ENCODE measurements at places on chromosomes 7 and 10.

GRCh38 chr7:105210721-105211205, 178.0 kb downstream of the SRPK2 start:
- no peak for DNase-seq

DNA sequence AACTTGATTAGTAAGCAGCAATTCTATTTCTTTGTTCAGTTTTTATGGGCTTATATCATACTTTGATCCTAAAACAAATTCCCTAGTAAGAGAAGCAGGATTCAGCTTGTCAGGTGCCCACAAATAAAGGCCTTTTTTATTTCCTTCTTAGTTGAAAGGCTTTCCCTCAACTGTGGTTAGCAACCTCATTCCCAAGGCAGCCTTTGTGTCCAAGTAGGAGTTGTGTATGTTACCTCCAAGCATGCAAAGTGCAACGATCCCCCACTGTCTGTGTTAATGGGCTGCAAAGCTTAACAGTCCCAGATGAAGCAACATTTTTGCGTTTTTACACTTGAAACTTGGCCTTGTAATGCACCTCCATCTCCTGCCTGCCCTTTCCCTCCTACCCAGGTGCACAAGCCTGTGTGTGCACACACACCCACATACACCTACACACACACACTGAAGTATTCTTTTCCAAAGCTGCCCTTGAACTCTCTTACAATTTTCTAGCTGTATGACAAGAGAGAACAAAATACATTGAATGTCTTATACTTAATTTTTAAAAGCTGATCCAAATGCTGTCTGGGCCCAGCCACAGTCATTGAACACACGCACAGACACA, 278.2 kb downstream of the SNX13 start:
- no peak for DNase-seq

DNA sequence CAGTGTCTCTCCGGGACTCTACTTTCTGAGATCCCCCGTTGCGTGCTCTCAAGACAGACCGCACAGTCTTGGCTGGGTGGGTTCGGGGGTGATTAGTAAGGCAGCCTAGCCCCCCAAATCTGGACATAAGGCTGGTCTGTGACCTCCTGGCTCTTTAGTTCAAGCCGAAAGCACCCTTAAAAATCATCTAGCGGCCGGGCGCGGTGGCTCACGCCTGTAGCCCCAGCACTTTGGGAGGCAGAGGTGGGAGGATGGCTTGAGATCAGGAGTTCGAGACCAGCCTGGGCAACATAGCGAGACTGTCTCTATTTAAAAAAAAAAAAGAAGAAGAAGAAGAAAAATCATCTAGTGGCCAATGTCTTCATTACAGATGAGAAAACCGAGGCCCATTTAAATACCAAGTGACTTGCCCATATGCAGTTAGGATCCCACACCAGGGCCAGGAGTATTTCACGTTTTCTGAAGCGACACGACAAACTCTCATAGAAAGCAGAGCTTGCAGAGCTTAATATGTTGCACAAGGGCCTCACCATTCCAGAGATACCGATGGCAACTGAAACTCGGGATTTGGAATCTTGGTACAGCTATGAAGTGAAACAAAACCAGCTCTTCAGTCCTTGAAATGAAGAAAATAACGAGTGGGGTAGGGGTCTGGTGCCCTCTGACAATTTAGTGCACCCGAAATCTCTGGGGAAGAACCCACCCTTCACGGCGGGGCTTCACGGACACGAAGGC, 703 bp upstream of the HILPDA start:
- DNase-seq, result peak; percentile 39

GRCh38 chr10:129896860-129897200, 67.2 kb downstream of the EBF3 start:
- DNase-seq, result no peak

- no peak for DNase-seq
These were observed 15.0 kb downstream of the FZD9 start for GRCh38 chr7:73448609-73449008.

- no peak for DNase-seq
These were observed 23.8 kb upstream of the LIPA start for GRCh38 chr10:89275383-89275782.

DNA sequence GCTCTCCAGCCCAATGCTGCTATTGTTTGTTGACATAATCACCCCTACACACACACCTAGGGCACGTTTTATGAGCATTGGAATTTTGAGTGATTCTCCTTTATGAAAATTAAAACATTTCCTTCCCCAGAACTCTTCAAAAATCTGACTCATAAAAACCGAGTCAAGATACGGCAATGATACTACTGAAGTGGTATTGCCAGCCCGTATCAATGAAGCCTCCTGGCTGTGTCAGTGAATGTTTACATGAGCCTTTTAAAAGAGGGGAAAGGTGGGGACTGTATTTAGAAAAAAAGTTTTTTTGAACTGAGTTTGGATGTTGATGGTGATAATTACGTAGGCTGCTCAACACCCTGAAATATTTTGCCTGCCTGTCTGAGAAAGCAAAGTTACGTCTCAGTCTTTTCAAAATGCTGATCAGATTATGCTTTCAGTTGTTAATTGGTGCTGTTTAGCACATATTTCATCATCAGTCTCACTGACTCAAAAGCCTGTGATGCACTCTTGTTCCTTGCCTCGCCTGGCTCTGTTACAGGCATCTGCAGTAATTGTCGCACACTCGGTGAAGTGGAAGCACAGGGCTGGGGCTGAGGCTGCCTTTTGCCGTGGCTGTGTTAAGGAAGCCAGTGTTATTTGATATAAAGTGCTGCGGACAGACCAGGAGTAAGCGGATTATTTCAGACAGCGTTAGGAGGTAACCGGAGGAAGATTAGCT, 157.4 kb upstream of the TCF7L2 start:
- peak; percentile 81 for DNase-seq

DNA sequence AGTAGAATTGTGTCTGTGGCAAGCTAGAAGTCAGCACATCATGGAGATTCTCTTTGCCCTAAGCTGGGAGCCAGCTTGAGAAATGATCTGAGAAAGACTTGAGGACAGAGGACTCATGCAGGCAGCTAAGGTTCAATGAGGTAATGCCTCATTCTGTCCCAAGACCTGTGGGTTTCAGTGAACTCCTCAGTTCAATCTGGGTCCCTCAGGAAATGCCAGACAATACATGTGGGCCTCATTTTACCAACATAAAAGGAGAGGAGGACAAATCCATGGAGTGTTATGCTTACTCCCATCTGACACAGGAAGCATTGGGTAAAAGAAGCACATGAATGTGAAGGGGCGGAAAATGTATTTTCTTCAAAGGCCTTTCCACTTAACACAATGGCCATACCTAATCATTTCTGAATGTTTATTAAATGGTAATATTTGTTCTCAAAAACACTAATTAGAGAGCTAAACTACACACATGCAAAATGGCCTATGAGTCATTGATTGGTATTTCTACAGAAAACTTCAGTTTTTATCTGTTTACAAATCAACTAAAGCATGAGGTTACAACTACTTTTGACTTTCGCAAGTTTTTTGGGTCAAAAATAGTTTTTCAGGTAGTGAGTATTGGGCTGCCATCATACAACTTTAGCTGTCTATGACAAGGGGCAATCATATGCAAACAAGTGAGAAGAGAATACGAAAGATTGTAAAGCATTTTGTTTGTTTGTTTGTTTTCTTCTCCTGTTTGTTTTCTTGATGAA, 205.3 kb downstream of the CHRM2 start:
- peak; percentile 29 for DNase-seq

DNA sequence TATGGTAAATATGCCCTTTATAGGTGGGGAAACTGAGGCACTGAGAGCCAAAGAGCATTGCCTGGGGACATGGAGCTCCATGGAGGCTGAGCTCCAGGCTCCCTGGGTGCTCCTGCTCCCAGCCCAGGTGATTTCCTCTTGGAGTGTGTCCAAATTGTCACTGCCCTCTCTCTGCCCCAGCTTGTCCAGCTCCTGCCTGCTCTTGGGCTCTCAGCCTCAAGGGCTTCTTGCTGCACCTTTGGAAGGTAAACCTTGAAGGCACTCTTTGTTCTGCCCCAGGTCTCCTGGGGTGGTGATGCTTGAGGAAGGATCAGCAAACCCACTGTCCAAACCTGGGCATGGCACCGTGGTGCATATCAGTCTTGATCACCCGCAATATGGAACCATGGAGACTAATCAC, 166.1 kb downstream of the RPS24 start:
- DNase-seq, result no peak

DNA sequence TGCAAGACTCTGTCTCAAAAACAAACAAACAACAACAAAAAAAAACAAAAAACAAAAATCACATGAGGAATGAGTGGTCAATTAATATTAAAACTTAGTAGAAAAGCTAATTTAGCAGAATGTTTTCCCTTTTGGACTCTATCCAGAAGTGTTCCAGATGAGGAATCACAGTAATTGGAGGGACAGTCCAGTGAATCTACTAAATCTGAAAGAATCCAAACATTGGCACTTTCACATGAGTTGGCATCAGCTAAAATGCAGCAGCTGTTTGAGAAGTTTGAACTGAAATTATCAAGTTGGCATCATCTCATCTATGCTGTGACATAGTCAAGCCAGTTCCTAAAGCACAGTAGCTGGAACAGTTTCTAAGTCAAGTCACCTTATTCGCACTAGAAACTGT, 367.8 kb downstream of the PPP1R3A start:
- no peak for DNase-seq

- DNase-seq, result no peak
These were observed 452.0 kb upstream of the FZD8 start for GRCh38 chr10:36094096-36094495.

GRCh38 chr10:111446966-111447365, 370.1 kb downstream of the ADRA2A start:
- peak; percentile 12 for DNase-seq

DNA sequence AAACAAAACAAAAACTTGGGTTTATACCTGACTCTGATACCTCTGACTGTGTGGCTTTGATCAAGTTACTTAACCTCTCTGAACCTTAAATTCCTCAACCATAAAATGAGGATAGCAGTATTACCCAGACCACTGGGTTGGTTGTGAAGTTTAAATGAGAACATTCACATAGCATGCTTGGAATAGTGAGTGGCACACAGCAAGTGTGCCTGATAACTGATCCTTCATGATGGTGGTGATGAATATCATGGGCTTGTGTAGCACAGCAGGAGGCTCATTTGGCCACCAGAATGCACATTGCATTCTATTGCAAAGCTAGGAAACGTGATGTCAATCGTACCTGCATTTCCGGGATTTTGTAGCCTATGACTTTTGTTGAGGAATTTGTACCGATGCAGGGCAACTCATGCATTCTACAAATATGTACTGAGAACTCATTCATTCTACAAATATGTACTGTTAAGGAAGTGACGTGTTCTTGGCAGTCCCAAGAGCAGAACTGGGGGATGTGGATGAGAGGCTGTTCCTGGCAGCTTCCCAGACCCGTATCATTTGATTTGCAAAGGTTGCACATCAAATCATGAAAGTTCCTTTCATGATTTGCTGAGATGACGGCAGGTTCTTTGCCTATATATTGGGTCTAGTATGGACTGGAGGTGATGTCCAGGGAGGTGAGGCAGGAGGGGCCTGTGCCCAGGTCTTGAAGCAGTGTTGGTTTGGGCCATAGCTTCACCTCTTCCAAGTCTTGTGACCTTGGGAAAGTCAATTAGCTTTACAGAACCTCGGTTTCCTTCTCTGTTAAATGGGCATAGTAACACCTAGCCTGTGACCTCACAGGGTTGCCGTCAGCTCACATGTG, 94.6 kb upstream of the SMNDC1 start:
- DNase-seq, result peak; percentile 88

Measured in AG20443 (cell line).